ENCODE measurements at places on chromosomes 6 and 20.

- no peak for DNase-seq
Measured at GRCh38 chr6:42051268-42051653, 937 bp downstream of the TAF8 start.

- no peak for DNase-seq
Measured at GRCh38 chr6:108102965-108103364, 28.4 kb upstream of the OSTM1 start.

DNA sequence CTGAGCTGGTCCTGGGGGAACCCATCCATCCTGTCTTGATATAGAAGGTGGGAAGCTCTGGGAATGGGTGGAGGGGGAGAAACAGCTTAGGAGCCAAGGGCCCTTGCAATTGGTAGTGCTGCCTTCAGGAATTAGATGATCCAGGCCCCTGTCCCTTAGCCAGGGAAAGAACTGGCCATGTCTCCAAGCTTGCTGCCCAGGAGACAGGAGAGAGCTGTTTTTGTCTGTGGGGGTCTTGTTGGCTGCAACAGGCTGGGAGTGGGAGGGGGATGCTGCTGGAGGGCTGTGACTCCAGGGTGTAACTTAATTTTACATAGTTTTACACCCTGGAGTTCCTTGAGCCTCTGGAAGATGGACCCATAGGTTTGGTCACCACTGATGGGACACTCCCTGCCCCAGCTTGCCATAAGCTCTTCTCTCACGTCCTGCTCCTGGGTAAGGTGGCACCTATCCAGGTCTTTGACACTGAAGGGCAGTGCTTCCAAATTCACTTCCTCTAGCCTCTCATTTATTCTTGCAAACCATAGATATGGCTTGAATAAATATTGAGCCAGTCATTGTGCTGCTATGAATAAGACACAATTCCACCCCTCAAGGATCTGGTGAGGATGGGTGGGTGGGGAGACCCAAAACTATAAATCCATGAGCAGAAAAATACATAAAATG is 16.8 kb downstream of the VEGFA start:
- no peak for DNase-seq

DNA sequence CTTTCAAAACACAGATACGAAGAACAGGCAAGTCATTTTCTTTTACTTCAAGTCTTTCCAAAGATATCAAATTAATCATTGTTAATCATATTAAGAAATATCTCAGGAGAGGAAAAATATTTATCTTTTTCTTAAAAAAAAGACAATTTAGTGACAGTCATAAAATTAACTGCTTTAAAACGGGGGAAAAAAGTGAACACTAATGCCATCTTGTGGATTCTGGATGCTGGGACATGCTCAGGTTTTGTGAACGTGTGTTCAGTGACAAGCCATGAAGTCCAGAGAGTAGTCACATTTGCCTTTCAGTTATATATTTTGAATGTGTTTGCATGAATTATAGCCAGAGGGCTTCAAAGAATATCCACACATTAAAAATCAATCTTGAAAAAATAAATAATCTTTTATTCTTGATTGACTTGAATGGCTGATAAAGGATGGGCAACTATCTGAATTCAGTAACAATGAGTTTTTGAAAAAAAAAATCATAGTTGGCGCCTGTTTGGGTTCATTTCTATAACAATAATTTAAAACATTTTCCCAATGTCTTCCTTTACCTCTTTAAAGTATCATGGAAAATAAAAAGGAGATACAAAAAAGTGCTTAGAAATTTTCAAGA is 74.7 kb upstream of the NOX3 start:
- DNase-seq, result peak; percentile 23

GRCh38 chr6:31861919-31862343 is 690 bp downstream of the NEU1 start:
- no peak for DNase-seq

DNA sequence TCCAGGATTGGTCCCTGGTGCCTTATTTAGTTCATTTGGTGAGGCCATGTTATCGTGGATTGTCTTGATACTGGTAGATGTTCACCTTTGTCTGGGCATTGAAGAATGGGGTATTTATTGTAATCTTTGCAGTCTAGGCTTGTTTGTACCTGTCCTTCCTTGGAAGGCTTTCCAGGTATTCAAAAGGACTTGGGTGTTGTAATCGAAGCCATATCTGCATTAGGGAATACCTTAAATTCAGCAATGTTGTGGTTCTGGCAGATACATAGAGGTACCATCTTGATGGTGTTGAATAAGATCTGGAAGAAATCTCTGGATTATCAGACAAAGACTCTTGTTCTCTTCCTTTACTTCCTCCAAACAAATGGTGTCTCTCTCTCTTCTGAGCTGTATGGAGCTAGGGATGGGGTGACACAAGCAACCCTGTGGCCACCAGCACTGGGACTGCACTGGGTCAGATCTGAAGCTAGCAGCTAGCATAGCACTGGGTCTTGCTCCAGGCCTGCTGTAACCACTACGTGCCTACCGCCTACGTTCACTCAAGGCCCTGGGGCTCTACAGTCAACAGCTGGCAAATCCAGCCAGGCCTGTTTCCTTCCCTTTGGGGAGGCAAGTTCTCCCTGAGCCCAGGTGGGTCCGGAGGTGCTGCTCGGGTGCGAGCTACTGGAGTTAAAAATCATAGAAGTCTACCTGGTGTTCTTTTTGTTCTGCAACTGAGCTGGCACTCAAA is 261.1 kb upstream of the CITED2 start:
- no peak for DNase-seq

DNA sequence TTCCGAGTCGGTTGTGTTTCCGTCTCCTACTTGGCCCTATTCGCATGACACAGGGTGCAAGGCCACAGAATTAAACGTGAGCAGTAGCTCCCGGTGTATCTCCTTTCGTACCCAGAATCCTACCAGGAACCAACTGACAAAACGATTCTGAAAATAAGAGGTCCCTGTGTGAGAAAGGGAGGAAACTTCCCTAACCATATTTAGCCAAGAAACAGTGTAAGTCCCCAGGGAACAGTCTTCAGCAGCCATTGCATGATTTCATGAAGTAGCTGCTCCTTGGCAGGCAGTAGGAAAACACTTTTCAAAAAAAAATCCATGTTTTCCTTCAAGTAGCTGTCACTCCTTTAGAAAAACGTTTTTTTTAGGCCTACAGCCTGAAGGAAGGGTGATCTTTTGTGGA is 46.9 kb downstream of the PDE10A start:
- DNase-seq, result no peak

DNA sequence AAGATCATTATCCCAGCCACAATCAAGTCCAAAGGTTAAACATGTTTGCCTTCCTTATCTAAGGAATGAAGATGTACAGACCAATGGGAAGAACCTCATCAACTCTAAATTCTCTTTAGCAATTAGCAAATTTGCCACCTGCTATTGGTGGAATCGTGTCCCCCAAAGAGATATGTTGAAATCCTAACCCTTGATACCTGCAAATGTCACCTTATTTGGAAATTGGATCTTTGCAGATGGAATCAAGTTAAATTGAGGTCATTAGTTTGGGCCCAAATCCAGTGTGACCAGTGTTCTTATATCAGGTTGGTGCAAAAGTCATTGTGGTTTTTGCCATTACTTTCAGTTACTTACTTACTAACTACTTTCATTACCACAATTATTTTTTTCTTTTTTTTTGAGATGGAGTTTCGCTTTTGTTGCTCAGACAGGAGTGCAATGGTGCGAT is 31.3 kb downstream of the KLHL31 start:
- DNase-seq, result no peak

Measured in GM04504 (cell line).